Skin of body (tissue), 3 donors: ENCODE measurements at places on chromosomes 13 and 19. TPM values are rescaled to one million over a fixed set of nuclear protein-coding genes. Genes with fewer than 3 reads are reported as not detected.

DNA sequence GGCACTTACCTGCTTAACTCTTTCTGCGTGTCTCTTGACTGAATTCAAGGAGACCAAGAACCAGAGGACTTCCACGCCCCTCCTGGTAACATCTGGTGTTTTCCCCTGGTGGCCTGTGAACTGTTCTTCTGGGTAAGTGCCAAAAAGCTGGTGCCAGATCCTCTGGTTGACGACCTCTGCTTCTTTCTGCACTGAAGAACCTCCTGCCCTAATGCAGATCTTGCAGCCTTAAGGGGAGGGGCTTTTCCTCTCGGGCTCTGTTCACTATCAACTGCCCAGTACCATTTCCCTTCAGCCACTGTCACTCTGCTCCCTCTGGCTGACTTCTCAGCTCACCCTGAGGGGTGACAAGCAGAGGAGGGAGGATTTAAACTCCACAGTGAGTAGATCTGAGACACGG is 6.1 kb upstream of the ERVV-1 start:
- DNase-seq = no peak

GRCh38 chr13:55887561-55887960 is 1253.2 kb upstream of the PRR20A start:
- no peak for DNase-seq

DNA sequence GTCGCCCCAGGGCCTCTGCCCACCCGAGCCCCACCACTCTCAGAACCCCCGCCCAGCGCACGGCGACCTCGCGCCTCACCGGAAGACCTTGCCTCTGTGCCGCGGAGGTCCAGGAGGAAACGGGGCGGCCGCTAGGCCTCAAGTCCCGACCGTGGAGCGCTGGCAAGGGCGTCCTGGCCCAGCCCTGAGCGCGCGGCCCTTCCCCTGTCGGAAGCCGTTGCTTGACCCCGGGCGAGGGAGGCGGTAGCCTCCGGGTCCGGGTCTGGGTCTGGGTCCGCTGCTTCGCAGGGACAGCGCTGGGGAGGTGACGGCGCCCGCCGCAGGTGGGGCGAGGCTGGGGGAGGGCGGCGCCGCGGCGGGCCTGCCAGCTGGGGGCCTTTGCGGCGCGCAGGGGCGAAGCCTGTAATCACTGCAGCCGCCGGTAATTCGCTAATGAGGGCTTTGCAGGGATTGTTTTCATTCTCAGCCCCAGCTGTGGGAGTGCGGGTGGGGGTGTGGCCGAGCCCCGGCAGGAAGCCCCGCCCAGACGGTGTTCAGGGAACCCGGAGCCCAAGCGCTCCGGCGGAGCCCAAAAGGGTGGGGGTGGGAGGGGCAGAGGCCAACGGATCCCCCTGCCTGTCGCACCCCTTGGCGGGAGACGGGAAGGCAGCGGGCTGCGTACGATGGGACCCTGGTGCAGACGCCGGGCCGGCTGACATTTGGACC is 8.6 kb downstream of the C19orf25 start:
- no peak for DNase-seq

The PLEKHF1 gene
- total RNA-seq = 10.7 TPM

The EID2B gene
- 1.8 TPM for total RNA-seq

GRCh38 chr13:79735228-79735627 is 254.3 kb downstream of the NDFIP2 start:
- no peak for DNase-seq

- DNase-seq = no peak
Measured at GRCh38 chr13:71583581-71583980, 283.4 kb downstream of the DACH1 start.

DNA sequence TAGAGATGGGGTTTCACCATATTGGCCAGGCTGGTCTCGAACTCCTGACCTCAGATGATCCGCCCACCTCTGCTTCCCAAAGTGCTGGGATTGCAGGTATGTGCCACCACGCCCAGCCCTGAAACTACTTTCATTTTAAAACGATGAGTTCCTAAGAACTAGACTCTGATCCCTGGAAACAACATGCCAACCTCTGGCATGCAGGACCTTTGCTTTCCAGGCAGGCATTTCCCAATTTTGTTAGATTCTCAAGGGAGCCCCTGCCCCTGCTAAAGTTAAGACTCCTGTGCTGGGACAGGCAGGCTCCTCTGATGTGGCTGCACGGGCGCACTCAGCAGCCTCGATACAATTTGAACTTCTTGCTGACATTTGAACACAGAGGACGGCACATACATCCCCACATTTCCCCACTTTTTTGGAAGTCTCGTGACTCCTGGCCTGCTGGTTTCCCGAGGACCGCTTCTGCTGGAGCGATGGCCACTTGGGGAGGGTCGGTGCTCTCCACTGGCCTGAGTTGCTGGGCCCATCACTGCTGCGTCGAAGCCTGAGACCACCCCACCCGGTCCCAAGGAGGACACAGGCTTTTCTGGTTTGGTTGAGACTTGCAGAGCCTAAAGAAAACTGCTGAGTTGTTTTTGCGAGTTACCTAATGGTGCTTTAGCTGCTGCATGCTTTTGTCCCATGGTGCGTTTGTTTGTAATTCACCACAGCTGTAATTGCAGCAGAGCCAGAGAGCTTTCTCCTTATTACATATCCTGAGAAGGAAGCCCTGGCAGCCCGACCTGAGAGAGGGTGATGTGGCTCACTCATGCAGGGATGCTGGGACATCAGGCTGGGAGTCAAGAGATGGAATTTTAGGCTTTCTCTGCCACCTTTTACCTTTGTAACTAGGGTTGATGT is 8.2 kb downstream of the ATP11A start:
- peak; percentile 18 for DNase-seq

The GJB2 gene
- 84.7 TPM for total RNA-seq

GRCh38 chr13:90447734-90448101 is 899.8 kb upstream of the MIR17HG start:
- DNase-seq = no peak

The SIAH3 gene
- total RNA-seq = 0.20 TPM

The MADCAM1 gene
- 0.99 TPM for total RNA-seq

DNA sequence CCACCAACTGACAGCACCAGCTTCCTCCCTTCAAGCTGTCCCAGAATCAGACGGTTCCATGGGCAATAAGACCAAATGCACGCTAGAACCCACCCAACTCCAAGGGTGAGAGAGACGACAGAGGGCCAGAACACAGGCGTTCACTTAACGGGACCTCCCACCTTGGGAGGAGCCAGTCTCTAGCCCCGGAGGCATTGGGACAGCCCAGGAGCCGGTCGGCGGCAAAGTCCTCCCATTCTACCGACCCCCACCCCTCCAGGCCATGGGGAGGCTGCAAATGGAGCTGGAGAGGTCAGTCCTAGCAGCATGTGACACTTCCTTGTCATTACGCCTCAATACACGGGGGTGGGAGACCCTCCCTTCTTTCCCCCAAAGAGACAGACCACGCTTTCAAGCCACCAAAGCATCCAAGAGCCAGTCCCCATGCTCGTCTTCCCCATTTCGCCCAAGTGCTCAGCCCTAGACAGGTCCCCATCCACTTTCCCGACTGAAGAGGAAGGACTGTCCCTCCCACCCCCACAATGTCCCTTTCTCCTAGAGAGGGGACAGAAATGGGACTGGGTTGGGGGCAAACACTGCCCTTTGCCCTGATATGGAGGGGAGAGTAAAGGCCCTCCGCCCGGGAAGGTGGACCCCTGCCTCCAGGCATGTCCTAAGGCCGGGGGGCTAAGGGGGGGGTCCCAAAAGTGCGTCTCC is 964 bp downstream of the KHSRP start:
- no peak for DNase-seq

- DNase-seq = no peak
Measured at GRCh38 chr19:54882758-54883157, 8.7 kb downstream of the FCAR start.

- no peak for DNase-seq
Measured at GRCh38 chr19:57239982-57240310, 486 bp upstream of the ZNF805 start.

DNA sequence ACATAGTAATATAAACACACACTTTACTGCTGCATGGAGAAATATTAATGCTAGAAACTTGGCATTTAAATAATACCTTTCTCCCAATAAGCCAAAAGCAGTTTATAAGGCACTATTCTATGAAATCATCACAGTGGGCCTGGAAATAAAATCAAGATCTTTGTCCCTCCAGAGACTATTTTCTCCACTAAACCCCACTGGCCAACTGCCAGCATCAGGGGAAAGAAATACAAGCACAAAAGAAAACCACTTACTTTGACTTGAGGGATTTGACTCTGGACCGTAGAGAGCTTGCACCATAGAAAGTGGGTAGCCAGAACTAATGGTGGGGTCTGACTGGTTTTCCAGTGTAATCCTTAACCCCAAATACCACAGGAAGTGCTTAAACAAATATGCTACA is 71.9 kb downstream of the DCLK1 start:
- peak; percentile 68 for DNase-seq

DNA sequence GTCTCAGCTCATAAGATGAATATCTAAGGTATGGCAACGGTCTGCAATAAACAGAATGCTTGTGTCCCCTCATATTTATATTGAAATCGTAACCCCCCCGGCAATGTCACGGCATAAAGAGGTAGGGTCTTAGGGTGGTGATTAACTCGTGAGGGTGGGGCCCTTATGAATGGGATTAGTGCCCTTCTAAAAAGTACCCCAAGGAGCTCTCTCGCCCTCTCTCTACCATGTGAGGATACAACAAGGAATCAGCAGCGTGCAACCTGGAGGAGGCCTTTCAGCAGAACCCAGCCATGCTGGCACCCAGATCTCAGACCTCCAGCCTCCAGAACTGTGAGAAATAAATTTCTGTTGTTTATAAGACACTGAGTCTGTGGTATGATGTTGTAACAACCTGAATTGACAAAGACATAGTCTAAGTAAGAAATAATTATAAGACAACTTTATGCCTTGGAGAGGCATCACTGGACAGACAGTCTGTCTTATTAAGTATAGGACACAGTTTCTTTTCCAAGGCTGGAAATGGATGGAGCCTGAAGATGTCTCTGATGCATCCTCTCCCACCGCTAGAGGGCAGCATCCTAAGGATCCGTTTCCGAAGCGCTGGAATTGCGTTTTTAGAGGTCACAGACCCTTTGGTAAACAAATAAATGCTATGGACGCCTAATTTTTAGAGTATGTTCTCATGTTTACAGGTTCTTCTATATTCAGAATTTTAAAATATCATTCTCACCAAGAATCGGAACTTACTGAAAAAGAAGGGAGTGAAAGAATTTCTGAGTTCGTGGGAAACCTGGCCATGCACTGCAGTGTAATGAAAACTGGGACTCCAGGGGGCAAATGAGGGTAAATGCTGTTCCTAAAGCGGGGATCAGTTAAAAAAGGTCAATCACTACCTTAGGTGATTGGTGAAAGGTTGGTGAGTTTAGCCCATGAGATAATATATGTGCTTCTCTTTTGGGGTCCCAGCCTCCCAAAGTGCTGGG is 13.3 kb upstream of the LEUTX start:
- no peak for DNase-seq

The VSTM2B gene
- total RNA-seq = not detected

GRCh38 chr13:25873242-25873612 is 178.6 kb downstream of the SHISA2 start:
- DNase-seq = no peak

GRCh38 chr13:30824651-30825050 is 81.4 kb upstream of the MEDAG start:
- no peak for DNase-seq

DNA sequence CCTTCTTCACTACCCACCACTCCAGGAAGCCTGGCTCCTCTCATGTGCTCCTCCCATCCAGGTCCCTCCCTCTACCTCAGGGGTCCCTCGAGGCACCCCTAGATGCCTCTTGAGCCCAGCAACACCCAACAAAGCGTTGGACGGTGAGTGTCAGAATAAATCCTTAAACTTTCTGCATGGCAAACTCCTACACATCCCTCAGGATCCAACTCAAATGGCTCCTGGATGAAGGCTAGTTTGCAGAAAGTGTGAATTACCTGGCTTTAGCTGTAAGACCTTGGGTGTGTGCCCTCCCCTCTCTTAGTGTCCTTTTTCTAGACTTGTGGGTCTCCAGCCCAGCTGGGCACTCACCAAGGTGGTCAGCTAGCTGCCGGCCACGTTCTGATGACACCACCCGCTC is 5.4 kb downstream of the MPV17L2 start:
- DNase-seq = no peak

The ZNF599 gene
- 3.8 TPM for total RNA-seq

The OCEL1 gene
- 3.7 TPM for total RNA-seq

DNA sequence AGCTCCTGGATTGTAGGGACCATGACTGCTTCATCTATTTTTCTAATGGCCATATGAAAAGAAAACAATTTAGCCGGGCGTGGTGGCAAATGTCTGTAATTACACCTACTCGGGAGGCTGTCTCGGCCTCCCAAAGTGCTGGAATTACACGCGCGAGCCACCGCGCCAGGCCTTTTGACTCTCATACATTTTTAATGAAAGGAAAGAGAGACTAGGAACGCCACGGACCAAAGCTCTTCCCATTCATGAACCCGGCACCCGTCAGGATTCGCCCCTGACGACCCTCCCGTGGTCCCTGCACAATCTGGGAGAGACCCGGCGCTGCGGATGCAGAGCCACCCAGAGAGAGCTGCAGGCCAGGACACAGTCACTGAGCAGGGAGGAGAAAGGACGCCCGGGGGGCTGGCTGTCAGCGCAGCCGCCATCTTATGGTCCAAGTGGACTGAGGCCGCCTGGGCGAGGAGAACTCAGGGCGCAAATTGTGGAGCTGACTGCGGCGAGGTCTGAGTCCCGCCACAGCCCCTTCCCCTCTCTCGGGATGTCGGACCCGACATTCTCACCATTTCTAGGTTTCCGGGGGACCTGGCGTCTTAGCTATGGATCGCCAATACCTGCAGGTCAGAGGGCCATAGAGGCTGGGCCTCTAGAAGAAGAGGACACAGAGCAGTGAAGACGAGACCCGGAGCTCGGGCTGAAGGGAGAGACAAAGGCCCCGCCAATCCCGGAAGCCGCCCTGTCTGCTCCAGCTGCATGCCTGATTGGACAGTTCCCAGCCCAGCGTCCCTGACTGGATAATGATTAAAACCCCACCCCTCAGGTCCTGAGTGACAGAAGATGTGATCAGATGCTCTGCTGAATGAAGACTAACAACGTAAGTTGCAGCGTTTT is at the start of gene ZNF681:
Gene ZNF681 (minus strand): TSS at position 705 of the 888 bp plus-strand sequence. CDS start 142 bp downstream, at position 563.
- peak; percentile 97 for DNase-seq

- DNase-seq = no peak
Measured at GRCh38 chr13:86792153-86792651, 879.0 kb upstream of the SLITRK5 start.

The B3GNT8 gene
- total RNA-seq = 1.6 TPM

GRCh38 chr13:58960888-58961287 is 1202.8 kb downstream of the DIAPH3 start:
- DNase-seq = no peak

DNA sequence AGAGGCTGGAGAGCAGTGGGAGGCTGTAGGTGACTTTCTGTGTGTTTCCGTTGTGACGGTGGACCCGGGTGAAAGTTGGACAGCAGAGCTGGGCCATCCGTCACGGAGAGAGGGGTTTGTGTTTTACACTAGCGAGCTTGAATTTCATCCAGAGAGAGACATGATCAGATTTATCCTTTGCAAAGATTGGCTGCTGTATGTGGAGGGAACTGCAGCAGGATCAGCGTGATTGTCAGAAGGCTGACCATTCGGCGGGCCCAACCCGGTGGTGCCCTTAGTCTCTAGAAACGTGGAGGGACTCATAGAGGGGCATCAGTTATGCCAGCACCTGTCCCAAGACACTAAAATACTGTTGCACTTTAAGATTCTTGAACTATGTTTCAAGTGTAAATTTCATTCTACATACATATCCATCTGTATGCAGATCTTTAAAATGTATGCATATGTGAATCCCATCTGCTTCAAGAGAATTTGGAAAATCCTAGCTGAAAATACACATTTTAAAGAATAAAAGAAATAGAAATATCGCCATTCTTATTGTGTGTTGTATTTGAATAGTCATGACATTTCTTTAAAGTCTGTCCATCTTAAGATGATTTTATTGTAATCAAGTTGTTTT is 7.0 kb downstream of the FAM124A start:
- DNase-seq = no peak

The NMRK2 gene
- total RNA-seq = 3.6 TPM

GRCh38 chr13:53121919-53122318 is 93.3 kb downstream of the OLFM4 start:
- peak; percentile 50 for DNase-seq
